Memory B cell (primary cell): ENCODE measurements at places on chromosomes 3 and 15.

DNA sequence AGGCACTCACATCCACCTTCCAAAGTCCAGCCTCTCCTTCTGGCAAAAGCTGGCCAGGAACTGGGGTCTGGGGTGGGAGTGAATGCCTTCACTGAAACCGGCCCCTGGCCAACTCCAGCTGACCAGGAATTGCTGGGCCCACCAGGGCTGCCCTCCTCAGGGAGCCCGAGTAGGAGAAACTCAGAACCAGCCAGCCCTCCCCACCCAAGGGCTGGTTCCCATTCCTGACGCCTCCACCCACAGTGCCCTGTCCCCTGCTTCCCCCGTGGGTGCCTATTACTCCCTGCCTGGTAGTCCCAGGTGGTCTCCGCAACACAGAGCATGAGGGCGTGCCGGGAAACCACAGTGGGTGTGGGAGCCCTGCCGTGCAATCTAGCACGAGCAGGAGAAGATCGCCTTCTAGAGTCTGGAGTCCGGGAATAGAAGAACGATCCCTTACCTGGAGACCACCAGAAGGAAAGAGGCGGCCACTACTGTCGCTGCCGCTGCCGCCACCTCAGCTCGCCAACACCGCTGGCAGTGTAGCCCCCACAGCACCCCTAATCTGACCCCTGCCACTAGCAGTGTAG is 178.8 kb downstream of the POTEB3 start:
- no peak for DNase-seq

DNA sequence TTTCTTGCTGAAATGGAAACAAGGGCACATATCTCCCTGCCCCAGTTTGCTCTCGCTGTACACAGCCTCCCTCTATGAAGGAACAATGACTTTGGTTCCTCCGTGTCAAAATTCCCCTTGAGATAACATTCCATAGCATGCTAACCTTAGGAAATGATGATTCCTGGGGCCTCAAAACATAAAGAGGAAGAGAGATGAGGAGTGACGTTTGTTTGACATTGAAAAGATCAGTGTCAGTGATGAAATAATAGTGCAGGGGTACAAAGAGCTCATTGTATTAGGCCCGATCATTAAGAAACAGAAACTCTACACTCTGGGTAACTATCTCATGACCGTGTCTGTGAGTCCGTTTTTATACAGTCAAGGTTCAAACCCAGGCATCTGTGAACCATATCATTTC is 55.2 kb downstream of the ARNT2 start:
- DNase-seq = no peak

DNA sequence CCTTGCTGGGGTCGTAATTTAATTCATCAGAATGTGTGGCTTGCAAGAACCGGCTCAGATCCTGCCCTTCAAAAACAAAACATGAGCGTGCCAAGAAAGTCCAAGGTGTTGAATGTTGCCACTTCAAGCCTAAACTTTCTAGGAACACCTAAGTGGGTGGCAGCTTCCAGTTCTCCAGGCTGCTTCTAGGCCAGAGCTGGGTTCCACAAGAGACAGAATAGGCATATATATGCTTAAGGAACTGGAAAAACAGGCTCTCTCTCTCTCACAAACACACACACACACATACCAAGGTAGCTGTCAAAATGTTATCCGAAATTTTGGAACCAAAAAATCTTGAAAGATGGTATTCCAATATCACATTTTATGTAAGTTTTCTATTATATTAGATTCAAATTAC is 890 bp upstream of the ADIPOQ start:
- no peak for DNase-seq

- DNase-seq = no peak
Measured at GRCh38 chr15:70514251-70514650, 249.1 kb downstream of the UACA start.

- DNase-seq = peak; percentile 53
Measured at GRCh38 chr3:71724584-71725270, 475 bp downstream of the EIF4E3 start.

- no peak for DNase-seq
Measured at GRCh38 chr3:140848666-140849065, 93.0 kb upstream of the SLC25A36 start.

- no peak for DNase-seq
Measured at GRCh38 chr15:59594493-59594942, 17.1 kb upstream of the GCNT3 start.

- DNase-seq = no peak
Measured at GRCh38 chr15:83764201-83764838, 110.4 kb downstream of the ADAMTSL3 start.

DNA sequence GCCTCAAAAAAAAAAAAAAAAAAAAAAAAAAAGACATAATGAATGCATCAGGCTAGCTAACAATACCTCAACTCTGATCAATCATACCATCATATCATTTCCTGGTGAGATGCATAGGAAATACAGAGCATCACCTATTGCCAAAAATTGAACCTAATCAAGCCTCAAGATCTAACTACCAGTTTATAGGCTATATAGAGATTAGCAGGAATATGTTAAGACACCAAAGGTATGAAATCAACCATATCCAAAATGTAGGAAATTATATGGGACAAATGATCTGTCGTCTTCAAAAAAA is 387 bp upstream of the VPS33B start:
- no peak for DNase-seq

GRCh38 chr15:92650256-92650655 is 5.3 kb downstream of the FAM174B start:
- no peak for DNase-seq

DNA sequence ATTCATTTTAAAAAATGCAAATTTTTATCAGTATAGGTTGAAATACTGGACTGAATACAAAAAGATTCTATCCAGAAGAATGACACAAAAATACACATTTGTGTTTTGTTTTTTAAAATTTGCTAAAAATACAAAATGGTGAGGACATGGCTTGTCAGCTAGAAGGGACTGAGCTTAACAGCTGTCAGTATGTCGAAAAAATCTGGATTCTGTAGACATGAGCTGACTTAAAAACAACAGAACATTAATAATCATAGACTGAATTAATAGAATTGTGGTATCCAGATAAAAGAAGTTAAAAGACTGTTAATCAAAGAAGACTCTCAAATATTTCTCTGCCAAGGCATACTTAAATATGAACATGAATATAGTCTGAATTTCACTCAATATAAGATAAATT is 244.9 kb upstream of the CBLB start:
- no peak for DNase-seq

- DNase-seq = peak; percentile 24
Measured at GRCh38 chr3:72446218-72447058, 401.8 kb downstream of the SHQ1 start.

DNA sequence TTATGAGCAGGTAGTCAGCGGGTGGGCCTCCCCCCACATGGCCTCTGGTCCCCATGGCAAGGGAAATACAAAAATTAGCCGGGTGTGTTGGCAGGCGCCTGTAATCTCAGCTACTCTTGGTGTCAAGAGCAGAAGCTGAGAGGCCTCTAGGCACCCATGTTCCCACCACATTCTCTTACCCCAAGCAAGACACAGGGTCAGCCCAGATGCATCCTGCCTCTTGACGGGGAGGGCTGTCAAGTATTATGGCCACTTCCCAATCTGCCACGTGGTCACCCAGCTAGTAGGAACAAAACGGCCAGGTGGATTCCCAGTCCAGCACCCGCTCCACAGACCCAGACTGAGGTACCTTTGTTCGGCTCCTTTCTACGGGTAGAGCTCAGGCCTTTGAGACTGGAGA is 16.2 kb upstream of the SLC6A6 start:
- DNase-seq = no peak

DNA sequence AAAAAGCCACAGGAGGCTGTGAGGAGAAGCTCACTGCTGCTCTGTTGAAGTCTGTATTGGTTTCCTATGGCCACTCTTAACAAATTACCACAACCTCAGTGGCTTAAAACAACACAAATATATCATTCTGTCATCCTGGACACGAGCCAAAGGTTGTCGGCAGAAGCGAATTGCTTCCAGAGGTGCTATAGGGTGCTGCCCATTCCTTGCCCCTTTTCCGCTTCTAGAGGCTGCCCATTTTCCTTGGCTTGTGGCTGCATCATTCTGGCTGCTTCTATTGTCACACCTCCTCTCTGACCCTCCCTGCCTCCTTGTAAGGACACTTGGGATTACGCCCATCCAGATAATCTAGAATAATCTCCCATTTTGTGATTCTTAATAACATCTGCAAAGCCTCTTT is 6.4 kb upstream of the SACM1L start:
- no peak for DNase-seq

DNA sequence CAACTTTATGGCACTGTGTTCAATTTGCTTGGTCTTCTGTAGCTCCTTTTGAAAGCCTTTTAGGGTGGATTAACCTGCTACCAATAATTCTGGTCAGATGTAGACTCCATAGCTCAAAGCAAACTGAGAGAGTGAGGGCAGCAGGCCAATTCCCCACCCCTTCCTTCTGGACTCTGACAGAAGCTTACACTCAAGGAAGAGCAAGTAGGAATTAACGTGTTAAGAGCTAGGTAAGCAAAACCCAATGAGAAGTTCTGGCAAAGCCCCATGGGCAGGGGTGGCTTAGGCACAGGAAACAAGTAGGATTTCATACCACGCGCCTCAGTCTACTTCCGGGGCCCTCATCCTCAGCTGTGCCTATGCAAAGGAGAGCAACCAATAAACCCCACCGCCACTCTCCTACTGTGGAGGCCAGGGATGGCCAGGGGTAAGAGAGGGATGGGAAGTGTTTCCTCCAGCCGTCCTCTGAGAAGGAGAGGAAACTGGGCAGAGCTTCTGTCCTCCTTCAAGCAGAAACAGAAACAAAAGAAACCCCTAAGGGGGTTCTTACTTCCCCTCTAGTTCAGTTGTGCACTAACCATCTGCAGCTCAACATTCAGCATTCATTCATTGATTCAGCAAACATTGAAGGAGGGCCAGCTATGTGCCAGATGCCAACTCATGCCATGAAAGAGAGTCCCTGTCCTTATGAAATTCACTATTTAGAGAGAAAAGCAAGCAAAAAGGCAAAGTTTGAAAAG is 12.6 kb downstream of the CCR5 start:
- DNase-seq = no peak

DNA sequence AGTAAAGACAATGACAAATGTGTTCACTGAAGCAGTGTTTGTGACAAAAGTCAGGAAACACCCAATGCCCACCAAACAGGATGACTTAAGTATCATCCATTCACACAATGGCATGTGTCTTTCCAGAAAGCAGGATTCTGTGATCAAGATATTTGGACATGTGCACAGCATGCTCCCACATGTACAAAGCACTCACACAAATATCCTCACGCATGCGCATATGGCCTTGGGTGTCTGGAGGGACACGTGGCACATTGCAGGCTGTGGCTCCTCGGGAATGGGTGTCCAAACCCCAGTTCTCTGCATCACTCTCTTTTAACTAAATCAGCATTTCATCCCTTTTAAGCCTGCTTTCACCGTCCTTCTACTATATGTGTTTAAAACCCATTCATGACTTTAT is 130.5 kb downstream of the KLF13 start:
- no peak for DNase-seq

GRCh38 chr3:51875501-51875900 is at the start of gene IQCF5:
Gene IQCF5 (minus strand): TSS chr3:51875601. CDS start chr3:51875531, 70 bp downstream.
- no peak for DNase-seq

GRCh38 chr3:8985876-8986275 is 22.6 kb upstream of the RAD18 start:
- DNase-seq = no peak

- DNase-seq = no peak
Measured at GRCh38 chr3:105904678-105905284, 36.0 kb upstream of the CBLB start.

DNA sequence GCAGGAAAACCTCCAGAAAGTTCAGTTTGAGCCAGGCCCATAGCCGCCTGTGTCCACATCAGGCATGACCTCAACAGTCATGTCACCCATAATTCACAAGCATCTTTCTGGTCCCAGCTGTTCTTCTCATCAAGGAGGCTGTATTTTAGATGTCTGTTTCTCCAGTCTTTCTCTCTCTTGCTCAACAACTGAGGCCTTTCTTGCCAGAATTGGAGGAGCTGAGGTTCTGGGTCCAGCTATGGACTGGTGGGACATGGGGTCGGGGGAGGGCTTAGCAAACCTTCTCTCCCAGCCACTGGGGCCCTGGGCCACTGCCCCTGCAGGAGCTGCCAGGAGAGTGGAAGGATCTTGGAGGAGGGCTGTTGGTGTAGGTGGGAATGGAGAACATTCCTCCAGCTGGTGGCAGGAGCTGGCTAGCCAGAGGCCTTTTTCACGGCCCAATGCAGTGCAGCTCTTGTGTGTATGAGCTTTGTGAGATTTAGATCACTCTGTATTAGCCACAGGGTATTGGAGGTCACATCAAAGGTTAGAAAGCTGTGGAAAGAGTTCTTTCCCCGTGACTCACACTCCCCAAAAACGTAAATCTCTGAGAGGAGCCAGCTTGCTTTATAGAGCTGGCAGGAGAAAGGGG is 23.5 kb downstream of the MAGEF1 start:
- DNase-seq = no peak

DNA sequence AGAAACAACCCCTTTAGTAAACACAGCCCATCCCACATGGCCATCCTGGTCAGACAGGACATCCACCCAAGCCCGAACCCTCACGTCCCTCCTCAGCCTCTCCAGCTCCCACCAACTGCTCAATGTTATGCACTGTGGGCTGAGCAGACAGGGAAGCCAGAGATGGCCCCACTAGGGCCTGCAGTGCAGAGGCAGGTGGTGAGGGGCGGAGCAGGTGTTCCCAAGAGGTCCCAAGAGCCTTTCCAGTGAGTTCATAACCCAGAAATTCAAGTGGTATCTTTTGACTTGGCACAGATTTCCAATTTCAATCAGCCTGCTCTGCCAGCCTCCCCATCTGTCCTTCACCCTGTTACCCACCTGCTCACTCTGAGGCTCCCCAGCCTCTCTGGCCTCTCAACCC is 130.3 kb downstream of the LIPC start:
- DNase-seq = no peak

DNA sequence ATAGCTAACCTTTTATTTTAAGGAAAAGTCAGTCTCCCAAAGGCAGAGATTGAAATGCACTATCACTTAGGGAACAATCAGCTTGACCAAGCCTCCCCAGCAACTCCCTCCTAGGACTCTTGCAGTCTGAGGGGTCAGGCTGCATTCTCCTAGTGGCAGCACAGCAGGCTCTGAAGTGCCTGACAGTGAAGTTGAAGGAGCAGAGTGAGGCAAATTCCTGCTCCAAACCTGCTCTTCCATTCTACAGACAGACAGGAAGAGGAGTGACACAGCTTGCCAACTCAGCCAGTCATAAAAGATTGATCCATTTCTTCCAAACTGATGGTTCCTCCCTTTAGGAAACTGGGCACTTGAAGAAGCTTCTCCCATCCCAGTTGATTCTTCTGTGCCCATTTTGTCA is 43.9 kb upstream of the SMAD3 start:
- no peak for DNase-seq
